ENCODE measurements at places on chromosomes 5 and 9.

DNA sequence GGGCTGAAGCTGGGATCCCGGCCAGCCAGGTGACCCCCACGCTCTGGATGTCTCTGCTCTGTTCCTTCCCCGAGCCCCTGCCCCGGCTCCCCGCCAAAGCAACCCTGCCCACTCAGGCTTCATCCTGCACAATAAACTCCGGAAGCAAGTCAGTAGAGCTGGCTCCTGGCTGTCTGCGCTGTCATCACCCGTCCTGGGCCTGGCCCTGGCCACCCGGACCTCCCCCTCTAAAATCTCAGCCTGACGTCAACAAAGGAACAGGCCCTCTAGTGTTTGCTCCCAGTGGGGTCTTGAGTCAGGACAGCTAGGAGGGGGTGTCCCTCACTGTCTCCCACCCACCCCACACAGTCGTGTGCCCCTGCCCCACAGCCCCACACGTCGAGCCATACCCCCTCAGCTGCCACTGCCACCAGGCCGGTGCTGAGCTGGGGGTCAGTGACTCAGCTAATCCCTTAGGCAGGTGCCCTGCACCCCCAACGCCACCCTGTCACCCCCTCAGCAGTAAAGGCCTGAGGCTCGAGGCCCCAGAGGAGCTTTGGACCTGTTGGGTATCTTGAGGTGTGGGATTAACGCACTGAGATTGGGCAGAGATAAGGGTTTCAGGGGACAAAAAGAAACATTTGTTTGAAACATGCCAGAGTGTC, 1.1 kb upstream of the LCNL1 start:
- DNase-seq = no peak

GRCh38 chr5:160668356-160668755, 183.7 kb downstream of the ATP10B start:
- DNase-seq = no peak

GRCh38 chr9:114924327-114924726, 6.1 kb downstream of the TNFSF8 start:
- DNase-seq = no peak

- DNase-seq = no peak
Observed at GRCh38 chr5:147547730-147548129, 37.9 kb upstream of the DPYSL3 start.

DNA sequence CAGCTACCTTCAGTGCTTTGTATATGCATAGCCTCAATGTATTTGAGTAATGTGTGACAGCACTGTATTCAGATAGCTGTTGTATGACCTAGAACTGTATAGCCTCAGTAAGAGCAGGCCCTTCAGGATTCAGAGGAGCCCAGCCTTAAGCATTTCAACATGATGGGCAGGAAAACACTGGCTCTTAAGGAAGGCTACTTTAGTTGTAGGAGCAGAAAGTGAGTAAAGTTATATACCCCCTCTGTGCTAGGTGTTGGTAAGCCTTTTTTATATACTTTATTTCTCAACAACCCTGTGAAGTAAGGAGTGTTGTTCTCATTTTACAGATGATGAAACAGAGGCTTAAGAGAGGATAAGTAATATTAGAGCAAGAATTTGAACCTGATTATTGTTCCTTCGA, 1.5 kb upstream of the GPR21 start:
- DNase-seq = no peak

DNA sequence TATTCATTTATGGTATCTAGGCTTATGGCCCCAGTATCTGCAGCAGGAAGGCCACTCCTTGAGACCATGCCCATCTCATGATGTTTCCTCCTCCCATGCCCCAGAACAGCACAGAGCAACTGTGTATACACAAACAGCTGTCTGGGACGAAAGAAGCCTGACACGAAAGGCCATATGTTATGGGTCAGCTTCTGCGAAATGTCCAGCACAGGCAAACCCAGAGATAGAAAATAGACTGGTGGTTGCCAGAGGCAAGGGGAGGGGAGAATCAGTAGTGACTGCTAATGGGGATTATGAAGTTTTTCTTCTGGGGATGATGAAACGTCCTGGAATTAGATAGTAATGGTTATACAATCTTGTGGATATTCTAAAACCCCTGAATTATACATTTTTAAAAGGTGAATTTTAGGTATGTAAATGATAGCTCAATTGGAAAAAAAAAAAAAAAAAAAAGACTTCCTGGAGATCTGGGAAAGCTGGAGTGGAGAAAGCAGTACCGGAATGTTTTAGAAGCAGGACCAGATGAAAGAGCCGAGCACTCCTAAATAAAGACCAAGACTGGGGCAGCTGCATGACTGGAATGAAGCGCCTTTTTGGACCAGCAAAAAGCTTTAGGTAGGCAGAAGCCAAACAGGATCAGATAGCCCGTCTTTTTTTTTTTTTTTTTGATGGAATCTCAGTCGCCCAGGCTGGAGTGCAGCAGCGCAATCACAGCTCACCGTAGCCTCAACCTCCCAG, 29.2 kb downstream of the PCDHGC5 start:
- DNase-seq = no peak

GRCh38 chr9:19231126-19231903, 822 bp downstream of the DENND4C start:
- no peak for DNase-seq

GRCh38 chr9:18438300-18438925, 35.5 kb upstream of the ADAMTSL1 start:
- peak; percentile 39 for DNase-seq

GRCh38 chr5:6686915-6687409, 26.3 kb upstream of the TENT4A start:
- DNase-seq = peak; percentile 22

GRCh38 chr9:130303613-130304055, 38.1 kb downstream of the HMCN2 start:
- DNase-seq = no peak

DNA sequence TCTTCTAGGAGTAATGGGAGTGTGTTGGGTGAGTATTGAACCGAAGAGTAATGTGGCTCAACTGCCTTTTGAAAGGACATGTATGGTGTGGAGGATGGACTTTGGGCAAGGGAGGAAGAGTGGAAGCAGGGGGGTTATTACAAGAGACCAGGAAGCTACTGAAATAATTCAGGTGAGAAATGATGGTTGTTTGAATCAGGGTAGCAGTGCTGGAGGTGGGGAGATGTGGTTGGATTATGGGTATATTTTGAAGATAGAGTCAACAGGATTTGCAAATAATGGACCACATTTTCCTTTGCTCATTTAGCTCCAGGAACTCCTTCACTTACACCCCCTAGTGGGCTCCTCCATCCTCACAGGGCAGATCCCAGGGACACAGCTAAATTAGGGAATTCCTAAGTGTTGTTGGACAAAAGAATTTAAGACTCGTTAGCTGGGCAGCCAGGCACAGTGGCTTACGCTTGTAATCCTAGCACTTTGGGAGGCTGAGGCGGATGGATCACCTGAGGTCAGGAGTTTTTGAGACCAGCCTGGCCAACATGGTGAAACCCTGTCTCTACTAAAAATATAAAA, 1.2 kb upstream of the SLC4A9 start:
- DNase-seq = no peak

DNA sequence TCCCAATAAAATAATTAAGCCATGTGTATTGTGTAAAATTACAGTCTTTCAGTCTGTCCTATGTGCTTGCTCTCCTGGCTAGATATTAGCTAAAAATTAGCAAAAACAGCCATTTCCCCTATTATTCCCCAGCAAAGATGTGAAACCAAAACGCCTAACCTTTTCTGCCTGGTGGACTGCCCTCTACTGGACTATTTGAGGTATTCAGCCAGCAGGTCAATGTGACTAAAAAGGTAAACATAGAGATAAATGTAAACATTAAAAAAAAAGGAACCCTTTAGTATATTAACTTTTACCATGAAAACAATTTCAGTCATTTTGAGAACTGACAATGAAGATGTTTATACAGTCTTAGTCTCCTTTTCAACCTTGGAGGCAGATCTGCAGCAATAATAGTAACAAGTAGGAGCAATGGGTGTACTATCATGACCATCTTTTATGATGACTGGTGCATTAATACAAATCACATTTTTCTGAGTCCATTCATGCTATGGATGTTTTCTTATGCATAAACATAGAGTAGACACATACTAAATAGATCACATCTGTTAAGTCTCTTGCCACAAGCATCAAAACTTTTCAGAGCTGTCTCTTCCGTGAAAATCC, 10.1 kb downstream of the ATG12 start:
- DNase-seq = no peak

DNA sequence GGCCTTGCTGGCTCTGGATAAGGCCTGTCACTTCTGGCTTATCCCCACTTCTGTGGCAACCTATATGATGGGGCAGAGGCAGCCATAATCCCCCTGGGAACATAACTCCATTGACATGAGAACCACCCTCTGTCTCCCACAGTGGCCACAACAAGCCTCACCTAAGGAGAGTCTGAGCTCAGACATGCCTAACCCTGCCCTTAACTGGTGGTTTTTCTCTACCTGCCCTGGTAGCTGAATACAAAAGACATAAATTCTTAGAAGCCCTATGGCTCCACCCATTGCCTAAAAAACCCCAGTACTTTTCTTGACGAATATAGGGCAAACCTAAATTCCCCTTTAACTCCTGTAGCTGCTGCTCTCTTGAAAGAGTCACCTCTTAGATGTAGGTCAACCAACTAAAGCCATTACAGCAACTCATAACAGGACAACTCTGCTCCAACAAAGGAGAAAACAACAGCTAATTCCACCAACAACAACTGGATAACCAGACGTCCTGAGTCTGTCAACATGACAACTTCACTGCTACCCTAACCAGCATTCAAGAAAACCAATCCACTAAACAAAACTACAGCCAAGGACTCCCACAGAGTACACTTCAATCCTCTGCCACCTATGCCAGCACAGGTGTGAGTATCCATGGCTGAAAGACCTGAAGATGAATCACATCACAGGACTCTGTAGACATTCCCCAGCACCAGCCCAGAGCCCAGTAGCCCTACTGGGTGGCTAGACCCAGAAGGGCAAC, 427.7 kb downstream of the PRELID2 start:
- no peak for DNase-seq

- DNase-seq = no peak
Observed at GRCh38 chr9:95080961-95081647, 236.4 kb downstream of the FANCC start.

- peak; percentile 78 for DNase-seq
Observed at GRCh38 chr9:16627967-16628366, 242.5 kb downstream of the BNC2 start.

DNA sequence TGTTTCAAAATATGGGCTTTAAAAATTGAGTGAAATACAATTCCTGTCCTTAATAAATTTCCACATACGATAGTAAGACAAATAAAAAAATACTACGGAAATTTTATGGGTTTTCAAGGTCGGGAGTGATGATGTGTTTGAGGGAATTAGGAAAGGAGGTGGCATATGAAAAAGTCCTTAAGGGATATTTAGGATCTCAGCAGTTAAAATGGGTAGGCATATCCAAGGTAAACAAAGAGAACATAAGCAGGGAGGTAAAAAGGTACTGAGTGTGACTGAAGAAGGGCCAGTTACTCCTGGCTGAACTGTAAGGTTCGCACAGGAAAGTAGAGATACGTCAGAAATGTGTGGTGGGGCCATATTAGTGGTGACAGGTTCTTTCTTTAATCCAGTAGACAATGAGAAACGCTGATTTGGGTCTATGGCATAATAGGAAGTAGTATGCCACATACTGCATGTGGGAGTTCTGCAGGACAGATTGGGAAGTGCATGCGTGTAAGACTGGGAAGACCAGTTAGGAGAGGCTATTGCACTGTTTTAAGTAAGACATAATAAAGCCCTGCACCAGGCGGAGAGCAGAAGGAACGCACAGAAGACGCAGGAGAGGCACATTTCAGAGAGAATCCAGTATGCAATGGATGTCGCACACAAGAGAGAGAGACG, 937 bp upstream of the HMGCR start:
- no peak for DNase-seq

DNA sequence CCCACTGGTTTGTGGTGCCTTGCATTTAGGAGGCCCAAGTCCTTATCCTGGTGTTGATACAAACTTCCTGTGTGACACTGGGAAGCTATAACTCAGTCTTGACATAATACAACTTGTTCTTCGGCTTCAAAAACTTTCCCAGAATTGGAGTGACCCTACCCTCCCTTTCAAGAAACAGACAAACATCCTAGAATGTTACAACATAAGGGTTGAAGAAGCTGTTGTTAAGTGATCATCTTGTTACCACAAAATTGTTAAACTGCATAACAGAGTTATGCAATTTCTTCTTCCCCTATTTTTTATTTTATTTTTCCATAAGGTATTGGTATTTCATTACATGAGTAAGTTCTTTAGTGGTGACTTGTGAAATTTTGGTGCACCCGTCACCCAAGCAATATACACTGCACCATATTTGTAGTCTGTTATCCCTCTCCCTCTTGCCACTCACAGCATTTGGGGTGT, 21.3 kb downstream of the TLR4 start:
- no peak for DNase-seq

- DNase-seq = no peak
Observed at GRCh38 chr9:72579880-72580550, 58.6 kb downstream of the TMC1 start.

DNA sequence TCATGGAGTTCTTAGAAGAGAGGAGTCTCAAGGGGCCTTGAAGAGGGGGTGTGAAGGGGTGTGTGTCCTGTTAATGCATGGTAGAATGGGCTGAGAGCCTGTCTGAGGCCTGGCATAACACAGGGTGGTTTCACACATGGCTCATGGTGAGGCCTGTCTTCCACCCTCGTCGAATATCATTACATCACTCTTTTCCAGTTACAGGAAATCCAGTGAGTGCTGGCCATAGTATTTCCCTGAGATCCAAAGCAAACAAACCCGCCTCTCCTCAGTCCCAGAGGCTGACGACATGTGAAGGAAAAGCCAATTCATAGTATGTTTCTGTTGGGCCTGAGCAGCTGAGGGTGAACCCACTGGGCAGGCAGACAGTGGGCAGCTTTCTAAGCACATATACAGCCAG, 159.4 kb upstream of the NR3C1 start:
- DNase-seq = no peak

DNA sequence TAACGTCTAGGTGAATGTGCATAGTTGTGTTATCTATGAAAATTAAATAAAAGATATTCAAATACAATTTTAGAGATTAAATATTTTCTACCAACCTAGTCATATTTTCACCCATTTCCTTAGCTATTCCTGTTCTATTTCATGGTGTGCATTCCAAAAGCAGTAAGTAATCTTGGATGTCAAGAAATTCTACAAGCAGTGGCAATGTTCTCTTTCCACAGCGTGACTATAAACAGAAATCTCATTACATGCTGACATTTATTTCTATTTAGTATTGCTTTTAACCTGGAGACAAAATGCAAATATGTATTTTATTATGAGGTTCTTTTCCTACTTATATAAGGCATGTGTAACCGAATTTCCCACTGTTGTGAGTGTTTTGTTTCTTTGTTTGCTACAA, 510.0 kb downstream of the ACTL7B start:
- DNase-seq = no peak

DNA sequence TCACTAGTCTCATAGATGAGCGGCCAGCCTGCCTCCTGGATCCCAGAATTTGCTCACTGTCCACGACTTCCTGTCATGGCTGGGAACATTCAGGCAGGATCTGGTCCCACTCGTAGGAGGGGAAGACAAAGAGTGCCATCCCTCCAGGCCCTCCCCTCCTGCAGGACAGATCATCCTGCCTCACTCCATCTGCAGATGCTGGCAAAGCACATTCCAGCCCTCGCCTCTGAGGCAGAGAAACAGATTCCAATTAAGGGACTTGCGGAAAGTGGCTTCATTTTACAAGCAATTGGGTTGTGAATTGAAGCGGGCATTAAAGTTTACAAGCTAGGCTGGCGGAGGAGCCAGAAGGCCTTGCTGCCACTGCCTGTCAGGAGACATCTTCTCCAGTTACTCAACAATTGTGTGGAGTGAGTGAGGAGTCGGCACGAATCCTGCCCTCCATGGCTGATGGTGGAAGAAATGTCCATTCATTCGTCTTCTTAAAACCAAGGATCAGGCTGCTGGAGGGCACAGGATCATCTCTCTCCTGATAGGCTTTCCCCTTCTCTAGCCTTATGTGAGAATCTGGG, 41.8 kb upstream of the KCNMB1 start:
- DNase-seq = no peak
